Foreskin keratinocyte (primary cell): ENCODE measurements at places on chromosomes 6 and 20. TPM values are rescaled to one million over a fixed set of nuclear protein-coding genes. Genes with fewer than 3 reads are reported as not detected.

TENT5A gene
- 3.1 and 3.5 TPM in 2 replicates for total RNA-seq

RBPJL gene
- total RNA-seq = not detected in 2 replicates

FAM162B gene
- total RNA-seq = not detected in 2 replicates

SLC52A3 gene
- 2.1 and 2.3 TPM in 2 replicates for total RNA-seq

SLC22A3 gene
- total RNA-seq = 2.1 and 2.2 TPM in 2 replicates

ITPR3 gene
- total RNA-seq = 76.5 and 82.0 TPM in 2 replicates

DNAH8 gene
- total RNA-seq = under 0.01 TPM in 1 of 2 replicates, not detected in the other

IP6K3 gene
- not detected in 2 replicates for total RNA-seq

DHX16 gene
- 38.1 and 42.5 TPM in 2 replicates for total RNA-seq

R3HDML gene
- not detected in 2 replicates for total RNA-seq

EPPIN gene
- total RNA-seq = not detected in 2 replicates

SLC22A16 gene
- not detected in 2 replicates for total RNA-seq

ARMH2 gene
- not detected in 2 replicates for total RNA-seq

APOM gene
- total RNA-seq = 0.88 and 1.3 TPM in 2 replicates

RPP40 gene
- 12.6 and 12.9 TPM in 2 replicates for total RNA-seq

PERP gene
- total RNA-seq = 293 and 297 TPM in 2 replicates

POLR1C gene
- 52.8 and 60.9 TPM in 2 replicates for total RNA-seq

OR2H2 gene
- total RNA-seq = not detected in 2 replicates

FGD2 gene
- total RNA-seq = 0.07 and 0.14 TPM in 2 replicates

COL9A1 gene
- not detected in 2 replicates for total RNA-seq

STMND1 gene
- total RNA-seq = not detected in 2 replicates

BPIFB1 gene
- not detected in 2 replicates for total RNA-seq

TREM1 gene
- total RNA-seq = not detected in 2 replicates

RARS2 gene
- 27.6 and 30.6 TPM in 2 replicates for total RNA-seq

PRDM1 gene
- 10.1 and 19.6 TPM in 2 replicates for total RNA-seq

MLN gene
- total RNA-seq = not detected in 2 replicates

ELOVL5 gene
- 91.9 and 98.3 TPM in 2 replicates for total RNA-seq

DEFB124 gene
- total RNA-seq = not detected in 2 replicates

SAYSD1 gene
- total RNA-seq = 8.3 and 8.5 TPM in 2 replicates

TNNC2 gene
- total RNA-seq = not detected in 2 replicates

ANGPT4 gene
- not detected in 2 replicates for total RNA-seq

RAET1E gene
- 1.1 and 1.5 TPM in 2 replicates for total RNA-seq

RIPPLY2 gene
- 0.65 and 1.8 TPM in 2 replicates for total RNA-seq

ECT2L gene
- not detected in 2 replicates for total RNA-seq

IBTK gene
- total RNA-seq = 29.5 and 32.1 TPM in 2 replicates

BPI gene
- total RNA-seq = not detected in 2 replicates

NANP gene
- total RNA-seq = 10.2 and 10.3 TPM in 2 replicates

ZSCAN23 gene
- 1.1 and 2.7 TPM in 2 replicates for total RNA-seq

QKI gene
- 86.6 and 89.8 TPM in 2 replicates for total RNA-seq

SSTR4 gene
- total RNA-seq = not detected in 2 replicates

PAK5 gene
- not detected in 2 replicates for total RNA-seq

CYP24A1 gene
- 1.4 and 2.3 TPM in 2 replicates for total RNA-seq

PXMP4 gene
- 6.1 and 6.7 TPM in 2 replicates for total RNA-seq

SCGN gene
- total RNA-seq = not detected in 2 replicates

ANKS1A gene
- total RNA-seq = 14.8 and 15.4 TPM in 2 replicates

LTA gene
- total RNA-seq = not detected in 2 replicates

JPH2 gene
- 7.1 and 7.8 TPM in 2 replicates for total RNA-seq

BCAS1 gene
- not detected in 2 replicates for total RNA-seq

SCRT2 gene
- total RNA-seq = not detected in 2 replicates

FKBP1C gene
- total RNA-seq = 0.46 and 3.1 TPM in 2 replicates

GCLC gene
- 40.2 and 43.1 TPM in 2 replicates for total RNA-seq

MUCL3 gene
- not detected in 2 replicates for total RNA-seq

TMC2 gene
- total RNA-seq = not detected in 2 replicates

ASIP gene
- not detected in 2 replicates for total RNA-seq

HSF2 gene
- total RNA-seq = 9.2 and 11.3 TPM in 2 replicates

NCOA7 gene
- 13.0 and 14.7 TPM in 2 replicates for total RNA-seq
